HS-27A (cell line): ENCODE measurements at places on chromosomes 5 and 9.

DNA sequence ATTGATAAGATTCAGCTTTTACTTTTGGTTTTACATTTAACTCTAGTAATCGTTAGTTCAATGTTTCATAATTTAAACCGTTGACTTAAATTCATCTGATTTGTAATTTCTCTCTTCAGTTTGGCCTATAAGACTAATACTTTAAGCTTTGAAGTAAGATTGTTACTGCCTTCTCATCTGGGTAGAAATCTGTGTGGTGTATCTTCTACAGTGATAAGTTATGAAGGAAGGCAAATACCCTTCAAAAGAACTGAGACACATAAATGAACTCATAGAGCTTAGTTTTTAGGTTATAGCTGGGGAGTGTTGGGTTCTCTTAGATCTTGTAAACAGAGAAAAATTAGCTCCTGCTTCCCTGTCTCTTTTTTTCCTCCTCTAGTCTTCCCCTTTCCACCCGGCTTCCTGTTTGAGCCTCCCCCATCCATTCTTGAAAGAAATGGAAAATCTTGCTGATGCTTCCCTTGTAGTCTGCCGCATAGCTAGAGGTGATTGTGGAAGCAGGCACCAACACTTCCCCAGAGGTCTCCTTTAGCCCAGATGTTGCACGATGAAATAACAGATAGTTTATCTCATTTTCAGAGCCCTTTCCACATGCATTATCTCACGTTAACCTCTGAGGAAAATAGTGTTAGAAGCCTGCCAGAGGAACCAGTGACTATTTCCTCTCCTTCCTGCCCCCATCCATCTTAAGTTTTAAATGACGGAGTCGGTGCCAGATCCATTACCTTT, 2.0 kb upstream of the F2RL2 start:
- no peak for DNase-seq

DNA sequence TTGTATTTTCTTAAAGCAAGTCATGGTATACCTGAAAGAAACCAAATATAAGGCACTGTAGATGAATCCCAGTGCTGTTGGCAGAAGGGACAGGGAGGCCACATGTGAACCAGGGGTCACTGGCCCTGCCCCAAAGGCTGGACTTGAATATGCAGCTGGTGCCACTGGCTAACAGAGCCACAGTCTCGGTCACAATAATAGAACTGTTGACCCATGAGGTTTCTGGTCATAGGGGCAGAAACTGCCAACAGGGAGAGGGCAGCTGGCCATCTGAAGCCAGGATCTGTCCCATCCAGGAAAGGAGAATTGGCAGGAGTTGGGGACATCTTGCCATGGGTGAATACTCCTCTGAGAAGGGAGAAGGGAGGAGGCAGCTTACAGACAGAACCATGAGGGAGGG, 31.9 kb downstream of the PALM2AKAP2 start:
- no peak for DNase-seq

- no peak for DNase-seq
These were observed 20.3 kb upstream of the RIC1 start for GRCh38 chr9:5608298-5609225.

- DNase-seq, result no peak
These were observed 292.5 kb downstream of the PARP8 start for GRCh38 chr5:50958852-50959457.

- DNase-seq, result no peak
These were observed 6.4 kb upstream of the NOTCH1 start for GRCh38 chr9:136552117-136552703.

GRCh38 chr9:108801949-108802348, 53.8 kb downstream of the ACTL7B start:
- DNase-seq, result no peak

DNA sequence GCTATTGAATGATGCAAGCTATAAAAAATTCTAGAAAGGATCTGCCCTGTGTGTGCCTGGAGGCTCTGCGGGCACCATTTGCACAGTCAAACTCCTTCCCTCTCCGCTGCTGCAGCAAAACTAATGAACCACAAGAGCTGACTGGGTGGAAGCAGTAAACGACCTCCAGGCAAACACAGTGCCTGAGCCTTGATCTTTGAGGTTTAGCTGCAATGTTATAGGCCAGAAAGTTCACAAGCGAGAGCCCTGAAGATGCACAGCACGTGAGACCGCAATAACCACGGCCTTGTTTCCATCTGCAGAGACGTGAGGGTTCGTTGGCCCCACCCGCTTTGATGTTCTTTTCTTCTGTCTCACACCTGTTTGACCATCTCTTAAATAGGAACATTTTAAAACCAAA, 69.2 kb upstream of the S1PR3 start:
- no peak for DNase-seq

DNA sequence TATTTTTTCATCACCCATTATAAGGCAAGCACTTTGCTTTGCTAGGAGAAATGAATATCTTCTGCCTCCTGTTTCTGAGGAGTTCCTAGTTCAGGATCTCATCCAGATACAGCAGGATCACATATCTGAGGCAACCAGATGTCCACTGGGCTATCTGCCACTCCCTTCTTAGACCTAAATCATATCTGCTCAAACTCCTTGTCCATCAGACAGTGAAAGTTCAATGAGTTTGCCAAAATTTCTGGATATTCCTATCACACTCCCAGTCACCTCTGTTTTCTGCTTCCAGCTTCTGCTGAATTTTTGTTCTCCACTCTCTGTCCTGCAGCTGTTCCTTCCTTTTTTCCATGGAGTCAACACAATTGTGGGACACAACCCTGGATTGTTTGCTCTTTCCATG, 54.2 kb upstream of the BASP1 start:
- DNase-seq, result no peak

DNA sequence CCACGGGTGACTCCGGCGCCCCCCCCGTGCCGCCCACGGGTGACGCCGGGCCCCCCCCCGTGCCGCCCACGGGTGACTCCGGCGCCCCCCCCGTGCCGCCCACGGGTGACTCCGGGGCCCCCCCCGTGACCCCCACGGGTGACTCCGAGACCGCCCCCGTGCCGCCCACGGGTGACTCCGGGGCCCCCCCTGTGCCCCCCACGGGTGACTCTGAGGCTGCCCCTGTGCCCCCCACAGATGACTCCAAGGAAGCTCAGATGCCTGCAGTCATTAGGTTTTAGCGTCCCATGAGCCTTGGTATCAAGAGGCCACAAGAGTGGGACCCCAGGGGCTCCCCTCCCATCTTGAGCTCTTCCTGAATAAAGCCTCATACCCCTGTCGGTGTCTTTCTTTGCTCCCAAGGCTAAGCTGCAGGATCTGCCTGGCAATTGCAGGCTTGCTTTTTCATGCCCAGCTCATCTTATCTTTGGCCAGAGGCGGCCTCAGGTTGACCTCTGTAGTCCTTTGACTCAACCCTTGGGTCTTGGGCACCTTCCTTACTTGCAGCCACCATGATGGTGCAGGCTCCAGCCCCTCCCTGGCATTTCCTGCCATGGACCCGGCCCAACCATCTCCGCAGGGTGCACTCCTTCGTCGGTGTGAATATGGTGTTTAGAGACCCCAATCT, 9.8 kb downstream of the CEL start:
- no peak for DNase-seq
